ENCODE measurements at places on chromosomes 4 and X.

- DNase-seq = no peak
Measured at GRCh38 chrX:107686026-107686425, 57.7 kb downstream of the PRPS1 start.

DNA sequence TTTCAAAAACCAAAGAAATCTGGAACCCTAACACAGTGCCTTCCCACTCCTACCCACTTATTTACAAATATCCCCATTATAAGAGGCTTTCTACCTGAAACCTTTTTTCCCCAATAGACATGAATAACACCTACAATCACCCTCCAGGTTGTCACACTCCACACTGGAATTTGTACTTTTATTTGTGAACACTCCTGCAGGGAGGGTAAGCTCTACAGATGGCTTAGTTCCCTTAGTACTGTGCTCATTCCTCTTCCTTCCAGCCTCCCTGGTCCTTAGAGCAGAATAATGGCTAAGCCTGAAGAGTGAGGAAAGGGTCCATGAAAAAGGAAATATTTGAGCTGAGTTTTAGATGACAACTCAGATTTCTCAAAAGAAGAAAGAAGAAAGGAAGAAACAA is 22.2 kb upstream of the SULT1E1 start:
- DNase-seq = no peak

DNA sequence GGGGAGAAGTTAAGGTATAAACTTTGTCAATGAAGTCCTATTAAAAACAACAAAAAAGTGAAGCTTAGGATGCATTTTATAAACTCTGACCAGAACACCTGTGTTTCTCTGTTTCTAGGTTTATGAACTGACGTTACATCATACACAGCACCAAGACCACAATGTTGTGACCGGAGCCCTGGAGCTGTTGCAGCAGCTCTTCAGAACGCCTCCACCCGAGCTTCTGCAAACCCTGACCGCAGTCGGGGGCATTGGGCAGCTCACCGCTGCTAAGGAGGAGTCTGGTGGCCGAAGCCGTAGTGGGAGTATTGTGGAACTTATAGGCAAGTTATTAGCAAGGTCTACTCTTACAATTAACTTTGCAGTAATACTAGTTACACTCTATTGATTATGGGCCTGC is 46.6 kb downstream of the HTT start:
- DNase-seq = no peak

- DNase-seq = no peak
Measured at GRCh38 chr4:2944091-2944482, 19.1 kb downstream of the NOP14 start.

GRCh38 chr4:40227284-40227683 is 30.5 kb downstream of the RHOH start:
- DNase-seq = no peak

GRCh38 chr4:175999944-176000343 is 65.7 kb upstream of the WDR17 start:
- DNase-seq = no peak

DNA sequence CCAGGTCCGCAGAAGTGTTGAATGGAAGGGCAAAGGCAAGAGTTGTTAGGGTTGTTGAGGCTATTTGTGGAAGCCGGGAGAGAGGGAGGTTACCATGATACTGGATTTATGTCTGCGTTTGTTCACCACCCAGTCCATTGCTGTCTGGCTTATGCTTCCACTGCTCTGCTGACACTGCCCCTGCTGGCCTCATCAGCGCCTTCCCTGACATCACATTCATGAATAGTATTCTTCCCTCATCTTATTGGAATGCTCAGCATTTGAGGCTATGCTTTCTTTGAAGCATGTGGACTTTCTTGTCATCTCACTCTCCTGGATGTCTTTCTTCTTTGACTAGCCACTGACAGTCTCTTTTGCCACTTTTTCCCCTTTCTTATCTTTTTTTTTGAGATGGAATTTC is 10.3 kb downstream of the GNL3L start:
- no peak for DNase-seq

- no peak for DNase-seq
Measured at GRCh38 chr4:149164282-149164681, 651.4 kb downstream of the IQCM start.

DNA sequence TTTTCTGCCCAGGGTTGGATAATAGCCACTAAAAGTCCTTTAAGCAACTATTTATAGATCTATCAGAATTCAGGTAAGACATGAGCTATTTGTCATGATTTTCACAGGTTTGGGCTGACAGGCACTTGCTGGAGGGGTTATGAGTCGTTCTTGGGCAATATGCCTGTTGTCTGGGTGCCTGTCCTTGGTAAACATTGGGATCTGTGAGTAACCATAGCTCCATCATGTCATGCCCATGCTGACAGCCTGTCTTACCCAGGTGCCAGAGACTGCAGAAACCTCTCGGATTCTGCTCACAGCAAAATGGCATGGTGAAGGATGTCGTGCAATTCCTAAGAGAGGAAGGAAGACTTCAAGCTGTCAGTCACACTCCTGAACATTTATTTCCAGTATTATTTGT is 116.0 kb upstream of the PUDP start:
- no peak for DNase-seq

GRCh38 chr4:140854168-140854567 is 98.0 kb upstream of the TBC1D9 start:
- DNase-seq = no peak

DNA sequence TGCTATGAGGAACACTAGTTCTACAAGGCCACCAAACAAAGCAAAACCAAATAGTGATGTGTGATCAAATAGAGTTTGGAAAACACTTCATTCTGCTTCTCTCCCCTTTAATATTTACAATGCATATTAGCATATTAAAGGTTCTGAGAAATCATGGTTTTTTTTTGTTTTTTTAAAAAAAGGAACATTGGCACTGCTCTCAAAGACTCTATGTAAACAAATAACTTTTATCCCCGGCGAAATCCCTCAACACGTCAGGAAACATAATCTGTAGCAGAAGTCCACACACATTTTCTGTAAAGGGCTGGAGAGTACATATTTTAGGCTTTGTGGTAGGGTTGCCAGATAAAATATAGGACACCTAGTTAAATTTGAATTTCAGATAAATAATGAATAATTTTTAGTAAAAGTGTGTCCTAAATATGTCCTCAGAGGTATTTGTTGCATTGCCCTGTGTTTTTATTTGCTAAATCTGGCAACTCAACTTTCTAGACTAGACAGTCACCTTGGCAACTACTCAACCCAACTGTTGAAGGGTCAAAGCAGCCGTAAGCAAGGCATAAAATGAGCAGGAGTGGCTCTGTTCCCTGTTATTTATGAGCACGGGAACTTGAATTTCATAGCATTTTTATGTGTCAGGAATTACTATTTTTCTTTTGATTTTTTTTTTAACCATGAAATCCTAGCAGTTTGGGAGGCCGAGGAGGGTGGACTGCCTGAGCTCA is 8.6 kb downstream of the SPATA4 start:
- no peak for DNase-seq

DNA sequence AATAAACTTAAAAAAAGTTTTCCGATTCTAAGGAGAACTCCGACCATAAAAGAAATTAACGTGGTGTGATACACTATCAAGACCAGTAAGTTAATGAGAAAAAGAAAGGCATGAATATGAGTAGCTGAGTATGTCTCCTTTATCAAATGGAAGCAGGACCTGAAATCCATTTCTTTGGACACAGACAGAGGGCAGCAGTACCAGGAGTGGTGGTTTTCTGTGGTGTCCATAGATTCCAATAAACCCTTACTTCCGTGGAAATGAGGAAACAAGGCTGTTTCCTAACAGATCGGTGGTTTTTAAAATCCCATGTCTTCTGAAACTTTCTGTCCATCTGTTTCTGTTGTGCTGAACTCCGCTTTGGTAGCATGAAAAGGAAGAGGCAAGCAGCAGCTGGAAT is 128.5 kb upstream of the TSPAN5 start:
- DNase-seq = no peak

DNA sequence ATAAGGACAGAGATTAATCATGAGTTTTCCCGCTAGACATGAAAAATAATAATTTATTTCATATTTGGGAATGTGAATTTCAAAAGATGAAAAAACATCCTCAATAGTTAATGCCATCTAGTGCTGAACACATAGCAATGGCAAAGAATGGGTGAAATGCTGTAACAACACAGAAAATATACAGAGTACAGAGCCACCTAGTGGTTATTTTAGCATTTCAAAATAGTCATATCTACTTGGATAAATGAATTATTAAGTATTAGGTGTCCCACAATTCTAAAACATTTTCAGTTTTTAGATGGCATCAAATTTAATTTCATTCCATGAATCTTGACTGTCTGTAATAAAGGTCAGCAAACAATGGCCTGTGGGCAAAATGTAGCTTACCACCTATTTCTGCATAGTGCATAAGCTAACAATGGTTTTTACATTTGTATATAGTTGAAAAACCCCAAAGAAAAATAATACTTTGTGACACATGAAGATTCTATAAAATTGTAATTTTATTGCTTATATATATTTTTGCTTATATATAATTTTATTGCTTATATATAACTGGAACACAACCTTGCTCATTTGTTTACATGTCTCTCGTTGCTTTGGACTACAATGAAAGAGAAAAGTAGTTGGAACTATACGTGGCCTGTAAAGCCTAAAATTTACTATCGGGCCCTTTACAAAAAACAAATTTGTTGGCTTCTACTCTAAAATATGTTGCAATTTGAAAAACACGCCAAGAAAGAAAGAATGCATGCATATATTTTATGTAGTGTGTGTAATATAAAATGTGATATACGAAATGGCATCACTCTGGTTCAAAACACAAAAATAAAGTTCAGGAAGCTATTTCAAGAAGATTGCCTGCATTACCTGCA is 99.1 kb upstream of the FAM47C start:
- no peak for DNase-seq

DNA sequence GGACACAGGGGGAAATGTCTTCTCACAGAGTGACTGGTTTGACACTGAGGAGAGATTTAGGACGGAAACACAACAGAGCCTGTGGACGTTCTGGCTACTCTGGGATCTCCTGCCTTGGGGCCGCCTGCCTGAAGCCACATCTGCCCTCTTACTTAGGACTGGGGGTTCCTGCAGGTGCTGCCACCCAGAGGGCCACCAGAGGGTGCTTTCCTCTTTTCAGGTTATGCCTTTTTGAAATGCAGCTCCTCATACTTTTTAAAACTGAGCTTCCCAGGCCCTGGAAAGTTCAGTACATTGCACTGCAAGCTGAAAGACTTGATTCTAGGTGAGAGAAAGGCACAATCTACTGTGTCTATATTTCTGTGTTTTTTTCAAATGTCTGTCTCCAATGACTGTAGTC is 92.2 kb upstream of the PGRMC2 start:
- DNase-seq = peak; percentile 73

- no peak for DNase-seq
Measured at GRCh38 chr4:126843492-126844067, 789.2 kb upstream of the INTU start.

DNA sequence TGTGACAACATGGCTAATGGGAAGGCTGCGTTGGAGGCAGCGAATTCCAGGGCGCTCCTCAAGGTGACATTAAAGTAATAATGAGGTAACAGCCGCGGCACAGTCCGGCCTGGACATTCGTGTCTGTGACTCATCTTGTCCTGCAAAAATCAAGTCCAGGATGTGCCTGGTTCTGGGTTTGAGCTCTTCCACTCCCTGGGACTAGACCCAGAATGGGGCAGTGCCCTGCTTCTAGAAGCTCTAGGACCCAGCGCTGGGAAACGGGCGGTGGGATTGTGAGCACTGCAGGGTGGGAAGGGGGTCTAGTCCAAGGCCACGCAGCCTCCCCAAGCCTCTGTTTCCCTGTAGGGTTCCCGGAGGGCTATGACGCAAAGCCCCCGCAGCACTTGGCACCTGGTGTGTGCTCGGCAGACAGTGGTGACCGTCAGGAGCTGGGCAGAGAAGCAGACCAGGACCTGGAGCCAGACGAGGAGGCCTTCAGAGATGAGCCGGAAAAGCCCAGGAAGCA is 34.9 kb downstream of the HMX1 start:
- peak; percentile 5 for DNase-seq

DNA sequence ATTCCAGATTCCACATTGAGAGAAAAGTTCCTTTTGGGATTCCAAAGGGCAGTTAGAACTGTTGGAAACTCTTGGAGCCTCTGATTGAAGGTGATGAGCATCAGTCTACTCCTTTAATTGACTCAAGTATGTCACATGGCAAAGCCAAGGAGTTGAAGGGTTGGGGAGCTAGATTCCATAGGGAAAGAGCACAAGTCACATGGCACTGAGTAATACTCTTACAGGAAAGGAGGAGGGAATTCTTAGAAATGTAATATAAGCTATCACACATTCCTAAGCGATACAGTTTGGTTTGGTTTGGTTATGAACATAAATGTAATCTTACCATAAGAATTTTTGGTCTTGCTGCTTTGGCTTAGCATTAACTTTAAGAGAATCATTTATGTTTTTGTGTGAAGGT is 15.7 kb downstream of the SPCS3 start:
- no peak for DNase-seq

GRCh38 chr4:42216664-42217063 is 64.2 kb upstream of the BEND4 start:
- no peak for DNase-seq

DNA sequence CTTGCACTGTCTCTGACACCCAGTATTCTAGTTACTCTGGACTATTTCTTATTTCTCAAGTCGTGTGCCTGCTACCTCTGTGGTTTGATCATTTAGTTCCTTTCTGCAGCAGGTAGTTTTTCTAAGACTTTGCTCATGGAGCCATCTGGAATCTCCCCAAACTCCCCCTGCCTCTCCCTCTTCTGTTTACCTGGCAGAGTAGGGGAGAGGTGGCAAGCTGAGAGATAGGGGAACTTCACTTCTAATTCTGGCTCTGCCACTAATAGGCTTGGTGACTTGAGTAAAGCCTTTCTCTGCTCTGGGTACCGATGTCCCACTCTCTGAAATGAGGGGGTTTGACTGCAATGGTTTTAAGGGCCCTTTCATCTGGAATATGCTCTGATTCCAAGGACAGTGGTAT is 141.3 kb downstream of the CPEB2 start:
- DNase-seq = no peak

DNA sequence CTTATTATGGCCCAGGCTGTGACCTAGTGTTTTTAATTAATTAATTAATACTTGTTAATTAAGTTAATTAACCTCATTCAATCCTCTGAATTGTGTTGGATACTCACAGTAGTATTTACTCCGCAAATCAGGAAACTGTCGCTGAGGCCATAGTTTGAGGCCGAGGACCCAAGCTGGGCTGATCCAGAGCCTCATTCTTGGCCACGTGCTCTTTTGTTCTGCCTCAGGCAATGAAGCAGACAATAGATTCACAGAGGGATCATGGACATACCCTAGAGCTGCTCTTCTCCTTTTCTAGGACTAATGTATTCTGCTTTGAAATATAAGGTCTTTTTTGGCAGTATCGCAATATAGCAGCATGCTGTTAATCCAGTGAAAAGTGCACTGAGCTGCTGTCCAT is 24.0 kb upstream of the SNCA start:
- no peak for DNase-seq

DNA sequence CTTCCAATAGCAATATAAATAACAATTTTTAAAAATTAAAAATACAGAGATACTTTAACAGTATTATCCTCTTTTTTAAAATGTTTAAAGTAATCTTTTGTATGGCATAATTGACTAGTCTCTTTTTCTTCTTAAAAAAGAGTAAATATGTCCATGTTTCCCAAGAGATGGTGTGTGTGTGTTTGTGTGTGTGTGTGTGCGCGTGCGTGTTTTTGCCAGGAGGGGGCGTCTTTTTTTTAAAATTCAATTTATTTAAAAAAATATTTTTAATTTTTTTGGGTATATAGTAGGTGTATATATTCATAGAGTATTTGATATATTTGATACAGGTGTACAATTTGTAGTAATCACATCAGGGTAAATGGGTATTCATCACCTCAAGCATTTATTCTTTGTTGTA is 1073.7 kb downstream of the PCDH7 start:
- no peak for DNase-seq

- DNase-seq = no peak
Measured at GRCh38 chr4:109648266-109648996, 54.8 kb downstream of the CASP6 start.

- DNase-seq = no peak
Measured at GRCh38 chr4:86522349-86522748, 71.8 kb upstream of the PTPN13 start.

Measured in WERI-Rb-1 (cell line).